ENCODE measurements at places on chromosomes 4 and X.

GRCh38 chrX:128078545-128078944 lies 26.3 kb upstream of the ACTRT1 start:
- no peak for DNase-seq

DNA sequence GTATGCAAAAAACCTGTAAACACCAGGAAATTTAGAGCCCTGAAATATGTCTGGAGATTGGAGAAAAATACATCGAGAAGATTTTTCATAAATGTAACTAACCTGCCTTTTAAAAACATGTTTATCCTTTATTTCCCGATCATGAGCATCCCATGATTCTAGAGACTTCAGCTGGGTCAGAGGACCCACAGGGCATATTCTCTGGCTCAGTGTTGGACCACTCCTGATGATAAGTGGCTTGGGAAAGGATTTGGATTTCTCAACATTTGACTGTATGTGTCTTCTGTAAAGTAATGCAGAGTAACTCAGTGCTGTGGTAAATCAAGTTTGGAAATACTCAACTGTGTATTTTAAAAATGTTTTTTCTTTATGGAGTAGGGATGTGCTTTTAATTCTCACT lies 40.0 kb upstream of the ANK2 start:
- DNase-seq: no peak

DNA sequence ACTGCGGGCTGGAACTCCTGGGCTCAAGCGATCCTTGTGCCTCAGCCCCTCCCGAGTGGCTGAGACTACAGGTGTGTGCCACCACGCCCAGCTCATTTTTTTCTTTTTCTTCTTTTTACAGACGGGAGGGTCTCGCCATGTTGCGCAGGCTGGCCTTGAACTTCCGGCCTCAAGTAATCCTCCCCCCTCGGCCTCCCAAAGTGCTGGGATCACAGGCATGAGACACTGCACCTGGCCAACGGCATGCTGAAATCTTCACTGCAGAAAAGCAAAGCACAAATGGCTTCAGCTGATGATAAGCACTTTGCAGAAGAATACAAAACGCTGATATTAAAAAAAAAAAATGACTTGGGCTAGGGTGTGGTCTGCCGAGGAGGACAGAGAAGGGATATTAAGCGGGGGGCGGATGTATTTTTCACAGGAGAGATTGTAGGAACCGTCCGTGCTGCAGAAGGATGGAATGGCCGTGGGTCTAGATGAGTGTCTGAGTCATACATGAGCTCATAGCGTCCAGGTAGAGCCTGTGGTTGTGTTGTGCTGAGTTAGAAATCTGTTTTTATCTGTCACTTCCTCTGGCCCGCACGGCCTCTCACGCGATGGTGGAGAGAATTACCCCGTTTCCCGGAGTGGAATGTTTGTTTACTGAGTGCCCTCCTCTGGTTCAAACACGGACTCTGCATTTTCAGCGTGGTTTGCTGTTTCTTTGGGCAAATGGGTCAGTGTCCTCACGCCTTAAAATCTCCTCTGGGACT lies 8.5 kb upstream of the AKAP17A start:
- peak; percentile 63 for DNase-seq

DNA sequence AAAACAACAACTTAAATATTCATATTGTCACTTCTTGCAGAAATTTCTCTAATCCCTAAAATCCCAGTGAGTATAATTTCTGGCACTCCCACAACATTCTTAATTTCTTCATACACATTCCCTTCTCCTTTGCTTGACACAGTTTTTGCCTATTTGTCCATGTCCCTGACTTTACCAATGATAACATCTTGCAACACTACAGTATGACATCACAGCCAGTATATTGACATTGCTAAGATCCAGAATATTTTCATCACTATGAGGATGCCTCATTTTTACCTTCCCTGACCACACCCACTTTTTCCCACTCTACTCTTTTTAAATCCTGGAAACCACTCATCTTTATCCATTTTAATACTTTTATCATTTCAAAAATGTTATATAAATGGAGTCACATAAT lies 292.3 kb upstream of the GK2 start:
- no peak for DNase-seq

- no peak for DNase-seq
These were observed 271.4 kb downstream of the PTTG2 start for GRCh38 chr4:38231626-38232025.

GRCh38 chr4:151486168-151486567 lies 77.2 kb downstream of the FHIP1A start:
- no peak for DNase-seq

DNA sequence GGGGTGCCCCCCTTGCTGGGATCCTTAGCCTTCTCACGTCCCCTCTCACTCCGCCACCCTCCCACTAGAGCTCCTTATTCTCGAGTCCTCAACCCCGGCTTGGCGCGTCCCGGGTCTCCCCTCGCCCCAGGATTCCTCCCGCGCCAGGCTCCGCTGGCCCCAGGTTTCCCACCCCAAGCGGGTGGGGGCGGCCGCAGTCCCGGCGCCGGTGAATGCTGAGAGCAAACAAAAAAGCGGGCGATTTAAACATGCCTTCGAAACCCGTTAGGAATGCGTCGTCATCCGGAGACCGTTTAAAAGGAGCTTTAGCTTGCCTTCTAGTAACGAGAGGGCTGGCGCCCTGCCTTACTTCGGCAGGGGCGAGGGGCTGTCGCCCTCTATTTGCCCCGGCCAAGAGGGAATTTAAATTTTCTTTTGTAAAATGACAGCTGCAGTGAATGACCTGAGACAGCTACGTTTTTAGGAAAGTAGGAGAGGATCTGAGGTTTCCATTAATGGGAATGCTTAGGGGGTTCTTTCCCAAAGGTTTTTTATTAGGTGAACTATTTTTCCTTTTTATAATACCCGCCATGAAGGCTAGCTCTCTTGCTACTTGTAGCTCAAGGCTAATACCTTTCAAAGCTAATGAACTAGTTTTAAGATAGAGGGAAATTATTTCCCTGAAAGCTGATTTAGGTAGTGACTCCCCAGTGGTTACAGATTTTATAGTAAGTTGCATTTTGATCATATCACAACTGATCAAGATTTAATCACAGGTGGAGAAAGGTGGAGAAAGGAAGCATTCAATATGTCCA lies 3.1 kb downstream of the JADE1 start:
- DNase-seq: peak; percentile 83

GRCh38 chrX:102546828-102547493 lies 30.4 kb upstream of the TMSB15A start:
- DNase-seq: no peak

- DNase-seq: peak; percentile 68
These were observed 616 bp downstream of the WDR1 start for GRCh38 chr4:10115797-10116568.

DNA sequence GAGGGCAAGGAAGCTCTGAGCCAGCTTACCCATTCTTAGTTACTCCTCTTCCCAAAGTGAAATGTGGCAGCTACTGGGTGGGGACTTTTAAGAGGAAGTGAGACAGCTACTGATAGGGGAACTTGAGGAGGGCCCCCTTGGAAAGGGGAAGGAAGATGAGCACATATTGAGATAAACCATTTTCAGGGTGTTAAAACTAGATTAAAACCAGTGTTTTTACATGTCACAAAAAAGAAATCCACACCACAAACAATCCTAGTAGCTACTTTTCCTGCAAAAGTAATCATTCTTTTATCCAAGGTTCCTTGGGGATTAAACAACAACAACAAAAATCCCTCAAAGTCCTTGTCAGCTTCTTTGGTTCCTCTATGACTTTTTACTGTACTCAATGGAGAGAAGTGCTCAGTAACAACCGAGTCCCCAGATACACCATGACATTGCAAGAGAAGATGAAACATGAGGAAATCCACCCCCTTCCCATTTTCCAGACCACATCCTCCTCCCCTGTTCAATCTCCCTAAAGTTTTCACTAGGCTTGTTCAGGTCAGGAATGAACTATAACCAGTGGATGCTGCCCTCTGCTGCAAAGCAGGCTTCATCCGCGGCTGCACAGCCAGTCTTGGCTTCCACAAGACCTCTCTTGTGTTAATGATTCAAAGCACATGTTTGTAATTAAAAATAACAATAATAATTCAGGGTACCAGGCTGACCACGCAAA lies 113.5 kb upstream of the TMEM164 start:
- peak; percentile 77 for DNase-seq

DNA sequence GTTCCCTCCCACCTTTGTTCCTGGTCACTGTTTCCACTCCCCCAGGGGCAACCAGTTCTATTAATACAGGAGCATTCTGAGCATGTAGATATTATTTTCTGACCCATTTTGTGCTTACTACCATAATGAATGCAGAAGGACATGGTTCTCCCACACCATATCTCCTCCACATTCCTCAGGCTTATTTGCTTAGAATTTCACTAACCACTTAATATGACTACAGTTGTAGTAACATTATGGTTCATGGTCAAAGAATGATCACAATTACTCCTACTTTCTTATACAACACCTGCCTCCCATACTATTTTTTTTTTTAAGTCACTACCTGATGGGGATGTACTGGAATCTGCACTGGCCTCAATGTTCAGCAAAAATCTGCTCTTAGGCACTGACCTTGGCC lies 7.5 kb upstream of the FAM184B start:
- DNase-seq: no peak

DNA sequence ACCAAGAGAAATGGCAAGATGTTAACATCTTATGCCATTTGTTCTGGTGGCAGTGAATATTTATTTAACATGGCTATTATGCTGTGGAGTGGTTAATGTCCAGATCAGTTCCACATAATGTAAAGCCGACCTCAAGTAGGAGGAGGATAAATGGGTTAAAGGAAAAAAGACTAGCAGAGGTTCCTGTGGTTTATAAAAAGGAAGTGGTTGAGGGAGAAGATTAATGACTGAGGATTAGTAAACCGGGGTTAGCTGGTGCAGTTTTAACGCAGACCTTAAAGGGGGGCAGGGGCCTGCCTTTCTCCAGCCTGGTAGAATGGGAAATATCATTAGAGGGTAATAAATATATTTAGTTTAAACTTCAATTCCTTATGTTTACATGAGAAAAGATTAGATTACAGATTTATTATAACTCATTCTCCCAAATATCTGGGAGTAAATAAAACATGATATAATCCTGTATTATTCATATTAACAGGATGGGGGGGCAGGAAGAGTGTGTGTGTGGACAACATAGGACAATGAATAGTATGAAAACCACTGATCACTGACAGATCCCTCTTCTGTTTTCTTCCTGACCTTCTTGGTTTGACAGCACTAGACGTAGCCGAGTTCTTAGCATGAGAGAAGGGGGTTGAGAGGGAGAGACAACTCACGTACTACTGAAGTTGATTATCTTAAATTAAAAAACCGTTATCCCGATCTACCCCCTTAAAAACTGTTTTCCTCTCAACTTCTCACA lies 124.1 kb upstream of the LIMCH1 start:
- peak; percentile 44 for DNase-seq

GRCh38 chr4:128608006-128608405 lies 201.5 kb upstream of the JADE1 start:
- peak; percentile 37 for DNase-seq

DNA sequence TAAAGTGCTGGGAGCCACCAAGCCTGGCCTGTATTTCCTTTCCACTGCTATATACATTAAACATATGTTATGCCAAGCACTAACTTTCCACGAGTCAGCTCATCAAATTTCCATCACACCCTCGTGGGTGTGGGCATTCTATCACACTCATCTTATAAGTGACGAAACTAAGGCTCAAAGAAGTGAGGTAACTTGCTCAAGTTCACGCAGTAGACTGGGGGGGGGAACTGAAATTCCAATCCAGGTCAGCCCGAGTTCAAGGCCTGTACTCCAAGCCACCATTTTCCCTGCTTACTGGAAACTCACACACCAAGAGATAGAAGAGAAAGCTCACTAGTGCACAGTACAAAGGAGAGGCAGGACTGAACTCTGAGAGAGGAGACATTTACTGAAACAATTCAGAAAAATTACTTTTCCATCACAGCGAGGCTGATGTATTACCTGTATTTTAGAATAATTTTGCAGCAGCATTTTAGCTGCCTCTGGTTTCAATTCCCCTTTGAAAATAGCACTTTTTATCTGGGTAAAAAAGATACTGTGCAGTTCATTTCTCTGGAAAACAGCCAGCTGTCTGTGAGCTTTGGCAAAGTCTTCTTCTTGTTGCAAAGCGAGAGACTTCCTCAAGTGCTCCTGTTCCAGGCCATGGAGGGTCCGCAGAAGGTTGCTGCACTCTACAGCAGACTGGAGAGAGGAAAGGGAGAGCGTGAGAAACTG lies 76.8 kb downstream of the EVC2 start:
- no peak for DNase-seq

GRCh38 chr4:15234856-15235126 lies 193.0 kb upstream of the C1QTNF7 start:
- DNase-seq: no peak

- no peak for DNase-seq
These were observed 199.0 kb downstream of the DCHS2 start for GRCh38 chr4:154292589-154292988.

- DNase-seq: no peak
These were observed 85.4 kb upstream of the PACRGL start for GRCh38 chr4:20614816-20615215.

DNA sequence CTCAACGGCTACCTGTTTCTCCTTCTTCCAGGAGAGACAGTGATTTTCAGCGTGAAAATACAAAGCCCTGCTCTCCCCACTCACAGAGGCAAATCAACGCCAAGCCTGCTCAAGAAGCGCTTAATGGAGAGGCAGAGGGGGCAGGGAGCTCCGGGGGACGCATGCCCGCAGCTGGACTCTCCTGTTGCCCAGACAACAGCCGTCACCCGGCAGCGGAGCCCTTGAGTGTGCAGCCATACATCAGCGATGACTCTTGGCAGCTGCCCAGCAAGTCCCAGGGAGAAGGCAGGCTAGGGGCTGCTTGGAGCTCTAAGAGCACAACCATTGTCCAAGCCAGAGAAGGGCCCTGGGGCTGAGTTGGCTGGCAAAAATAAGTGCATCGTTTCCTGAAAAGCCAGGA lies 71.0 kb upstream of the AFAP1 start:
- DNase-seq: no peak

DNA sequence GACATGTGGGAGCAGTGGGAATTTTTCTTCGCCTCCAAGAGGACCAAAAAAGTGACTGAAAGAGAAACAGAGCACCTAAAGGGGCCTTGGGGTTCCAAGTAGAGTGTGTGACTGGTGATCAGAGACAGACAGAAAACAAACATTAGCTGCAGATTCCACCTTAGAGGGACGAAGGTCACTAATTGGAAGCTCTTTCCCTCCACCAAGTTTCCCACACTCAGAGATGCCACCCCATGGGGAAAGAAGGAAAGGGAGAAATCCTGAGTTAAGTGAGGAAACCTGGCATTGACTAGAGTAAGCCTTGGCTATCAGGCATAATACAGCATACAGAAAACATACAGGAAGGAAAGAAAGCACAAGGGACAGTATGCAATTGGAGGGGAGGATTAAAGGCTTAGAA lies 90.9 kb downstream of the HNRNPD start:
- DNase-seq: no peak
